ENCODE measurements at places on chromosomes 13 and 19.

DNA sequence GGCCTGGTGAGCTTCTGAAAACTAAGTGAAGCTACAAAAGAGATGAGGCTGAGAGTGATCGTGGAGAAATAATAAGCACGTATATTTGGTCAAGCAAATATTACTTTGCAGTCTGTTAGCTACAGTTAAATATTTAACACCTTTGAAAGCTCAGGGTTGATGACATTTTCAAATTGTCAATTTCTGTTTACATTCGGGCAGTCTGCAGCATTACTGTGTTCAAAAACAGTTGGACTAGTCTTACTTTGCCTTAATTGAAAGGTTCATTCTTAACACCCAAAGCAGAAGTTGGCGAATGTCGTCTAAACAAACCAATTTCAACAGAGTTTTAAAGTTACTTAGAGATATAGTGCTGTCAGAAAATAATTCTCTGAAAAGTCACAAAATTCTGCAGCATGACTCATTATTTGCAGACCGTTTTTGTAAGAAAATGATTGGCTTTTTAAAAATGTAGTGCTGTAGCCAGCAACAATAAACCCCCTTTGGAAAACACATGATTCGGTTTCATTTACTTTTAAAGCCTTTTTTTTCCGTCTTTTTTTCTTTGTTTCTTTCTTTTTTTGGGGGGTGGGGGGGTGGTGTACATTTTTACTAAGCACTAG, 549.0 kb downstream of the GPC6 start:
- no peak for DNase-seq

DNA sequence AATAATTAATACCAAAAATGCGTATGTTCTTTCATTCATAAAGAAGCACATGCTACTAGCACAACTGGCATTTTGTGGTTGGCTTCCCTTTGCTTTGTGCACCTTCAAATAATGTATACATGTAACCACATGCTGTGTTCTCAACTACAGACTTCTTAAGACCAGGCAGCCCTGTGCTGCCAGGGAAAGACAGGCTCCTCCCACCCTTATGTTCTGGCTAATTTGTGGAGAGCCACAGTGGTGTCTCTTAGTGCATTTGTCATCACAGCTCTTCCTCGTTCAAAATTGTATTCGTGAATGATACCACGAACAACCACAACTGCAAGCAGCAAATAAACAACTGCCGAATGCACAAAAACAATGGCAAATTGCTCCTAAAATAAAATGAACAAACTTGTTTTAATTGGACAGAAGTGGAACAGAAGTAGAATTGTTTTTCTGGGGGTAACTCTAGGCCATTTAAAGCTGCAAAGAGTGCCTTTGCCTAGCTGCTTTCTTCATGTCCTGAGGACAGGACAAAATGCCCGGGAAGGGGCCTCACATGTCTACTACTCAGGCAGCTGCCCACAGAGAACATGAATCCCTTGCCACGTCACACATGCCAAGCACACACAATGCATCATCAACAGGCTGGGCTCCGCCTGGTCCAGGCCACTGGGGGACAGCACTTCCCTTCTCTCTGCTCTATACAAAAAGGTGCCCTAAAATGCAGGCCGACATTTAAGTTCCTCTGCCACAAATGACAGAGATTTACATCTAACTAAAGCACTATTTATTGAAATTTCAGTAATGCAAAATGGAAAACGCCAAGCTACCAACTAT, 21.7 kb downstream of the IRS2 start:
- peak; percentile 28 for DNase-seq

DNA sequence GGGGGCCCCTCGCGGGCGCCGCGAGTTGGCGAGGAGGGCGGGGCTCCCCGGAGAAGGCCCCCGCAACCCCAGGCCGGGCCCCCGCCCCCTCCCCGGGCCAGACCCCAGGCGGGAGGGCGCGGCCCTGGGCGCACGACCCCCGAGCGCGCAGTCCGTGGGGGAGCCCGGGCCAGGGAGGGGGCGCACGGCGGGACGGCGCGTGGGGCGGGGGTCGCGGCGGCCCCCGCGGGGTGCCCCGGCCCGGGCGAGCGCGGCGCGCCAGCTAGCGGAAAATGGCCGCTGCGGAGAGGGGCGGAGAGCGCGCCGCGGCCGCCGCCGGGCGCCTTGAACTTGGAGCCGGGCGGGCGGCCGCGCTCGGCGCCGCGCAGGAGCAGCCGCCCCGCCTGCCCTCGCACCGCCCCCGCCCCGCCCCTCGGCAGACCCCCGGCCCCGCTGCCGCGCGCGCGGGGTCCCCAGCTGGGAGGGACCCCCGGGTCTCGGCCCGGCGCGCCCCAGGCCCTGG, 6.4 kb upstream of the NFIC start:
- peak; percentile 55 for DNase-seq

- DNase-seq = no peak
Measured at GRCh38 chr13:49348751-49349150, 95.1 kb downstream of the CAB39L start.

GRCh38 chr19:43634068-43634467, 5.6 kb downstream of the CADM4 start:
- DNase-seq = no peak
